Neuronal stem cell (in vitro differentiated cells): ENCODE measurements at places on chromosomes 2 and 18.

DNA sequence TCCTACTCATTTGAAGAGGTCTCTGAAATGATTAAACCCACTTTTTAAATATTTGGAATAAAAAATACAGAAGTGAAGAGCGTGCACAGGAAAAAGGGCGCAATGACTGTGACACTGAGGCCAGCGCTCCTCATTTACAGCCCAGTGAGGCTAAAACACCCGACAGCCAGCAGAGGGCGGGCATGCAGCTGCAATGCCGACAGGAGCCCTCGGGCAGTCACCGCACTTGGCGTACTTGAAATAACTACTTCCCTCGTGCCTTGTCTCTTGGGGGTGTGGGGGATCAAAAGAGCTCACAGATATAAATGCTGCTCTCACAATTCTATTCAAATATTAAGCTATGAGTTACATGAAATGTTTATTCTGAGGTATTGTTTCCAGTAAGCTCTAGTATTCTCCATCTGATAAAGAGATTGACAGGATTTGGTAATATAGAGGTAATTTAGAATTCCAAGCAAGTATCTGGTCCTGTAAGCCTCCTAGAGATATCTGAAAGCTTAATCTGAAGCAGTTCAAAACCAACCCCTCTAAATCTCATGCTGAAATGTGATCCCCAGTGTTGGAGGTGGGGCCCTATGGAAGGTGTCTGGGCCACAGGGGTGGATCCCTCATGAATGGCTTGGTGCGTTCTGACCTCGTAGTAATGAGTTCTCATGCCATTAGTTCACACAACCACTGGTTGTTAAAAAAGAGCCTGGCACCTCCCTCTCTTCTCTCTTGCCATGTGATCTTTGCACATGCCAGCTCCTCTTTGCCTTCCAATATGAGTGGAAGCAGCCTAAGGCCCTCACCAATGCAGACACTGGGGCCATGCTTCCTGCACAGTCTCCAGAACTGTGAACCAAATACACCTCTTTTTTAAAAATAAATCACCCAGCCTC, 93.6 kb downstream of the ZAP70 start:
- H3K27ac ChIP-seq, result no peak overlapping the region
- H3K36me3 ChIP-seq, result peaks cover 5% of the 10 kb centered on the region
- H3K4me3 ChIP-seq, result no peak overlapping the region

DNA sequence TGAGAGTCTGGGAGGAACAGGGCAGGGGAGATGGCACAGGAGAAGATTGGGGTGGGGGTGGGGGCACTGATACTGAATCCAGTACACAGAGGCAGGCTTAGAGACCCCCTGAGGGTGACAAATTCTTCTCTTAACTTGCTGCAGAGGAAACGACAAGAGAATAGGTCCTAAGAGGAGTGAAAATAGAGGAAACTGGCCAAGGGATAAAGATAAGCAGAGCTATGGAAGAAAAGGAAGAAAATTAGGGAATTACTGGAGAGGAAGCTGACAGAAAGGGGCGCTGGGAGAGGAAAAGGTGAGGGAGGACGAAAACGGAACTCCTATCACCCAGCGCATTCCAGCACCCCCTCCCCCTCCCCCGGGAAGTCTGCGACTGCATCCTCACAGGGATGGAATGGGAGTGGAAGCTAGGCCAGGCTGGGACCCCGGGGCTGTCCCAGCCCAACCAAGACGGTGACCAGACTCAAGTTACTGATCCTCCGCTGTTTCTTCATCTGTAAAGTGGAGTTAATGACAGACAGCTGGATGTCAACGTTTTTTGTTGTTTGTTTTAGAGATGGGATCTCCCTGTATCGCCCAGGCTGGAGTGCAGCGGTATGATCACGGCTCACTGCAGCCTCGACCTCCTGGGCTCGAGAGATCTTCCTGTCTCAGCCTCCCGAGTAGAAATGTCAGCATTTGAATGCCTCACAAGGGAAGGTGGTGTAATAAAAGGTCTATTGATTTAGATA, 2.6 kb upstream of the EMX1 start:
- H3K27ac ChIP-seq, result no peak overlapping the region
- H3K4me3 ChIP-seq, result no peak overlapping the region
- H3K36me3 ChIP-seq, result no peaks in the 10 kb centered on the region
- peaks cover 98% of the 10 kb centered on the region for H3K27me3 ChIP-seq

DNA sequence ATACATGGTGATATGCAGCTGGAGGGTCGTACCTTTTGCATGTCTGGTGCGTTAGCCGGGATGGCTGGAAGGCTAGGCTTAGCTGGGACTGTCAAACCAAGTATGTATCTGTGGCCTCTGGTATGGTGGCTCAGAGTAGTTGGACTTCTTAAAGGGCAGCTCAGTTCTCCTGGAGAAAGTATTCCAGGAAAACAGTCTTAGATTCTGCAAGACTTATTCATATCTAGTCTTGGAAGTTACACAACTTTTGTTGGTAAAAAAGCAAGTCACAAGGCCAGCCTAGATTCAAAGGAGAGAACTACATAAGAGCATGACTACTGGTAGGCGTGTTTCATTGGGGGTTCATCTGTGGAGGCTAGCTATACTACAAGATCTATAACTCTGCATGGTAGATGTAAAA, 45.5 kb downstream of the EML4 start:
- no peak overlapping the region for H3K4me3 ChIP-seq
- no peaks in the 10 kb centered on the region for H3K27me3 ChIP-seq
- DNase-seq, result no peak
- H3K4me1 ChIP-seq, result peaks cover 6% of the 10 kb centered on the region
- H3K36me3 ChIP-seq, result no peaks in the 10 kb centered on the region

GRCh38 chr2:100303744-100304143, 18.6 kb downstream of the LONRF2 start:
- no peaks in the 10 kb centered on the region for H3K4me1 ChIP-seq
- no peak overlapping the region for H3K4me3 ChIP-seq
- H3K36me3 ChIP-seq, result peaks cover 39% of the 10 kb centered on the region
- H3K27ac ChIP-seq, result no peak overlapping the region
- DNase-seq, result no peak

- H3K36me3 ChIP-seq, result no peaks in the 10 kb centered on the region
- no peak overlapping the region for H3K4me3 ChIP-seq
- H3K27me3 ChIP-seq, result no peaks in the 10 kb centered on the region
These were observed 779.8 kb downstream of the RNF144A start for GRCh38 chr2:7697052-7697451.
